ENCODE measurements at places on chromosomes 1 and 21.

GRCh38 chr1:197327776-197328364, 59.8 kb downstream of the CRB1 start:
- peak; percentile 24 for DNase-seq

DNA sequence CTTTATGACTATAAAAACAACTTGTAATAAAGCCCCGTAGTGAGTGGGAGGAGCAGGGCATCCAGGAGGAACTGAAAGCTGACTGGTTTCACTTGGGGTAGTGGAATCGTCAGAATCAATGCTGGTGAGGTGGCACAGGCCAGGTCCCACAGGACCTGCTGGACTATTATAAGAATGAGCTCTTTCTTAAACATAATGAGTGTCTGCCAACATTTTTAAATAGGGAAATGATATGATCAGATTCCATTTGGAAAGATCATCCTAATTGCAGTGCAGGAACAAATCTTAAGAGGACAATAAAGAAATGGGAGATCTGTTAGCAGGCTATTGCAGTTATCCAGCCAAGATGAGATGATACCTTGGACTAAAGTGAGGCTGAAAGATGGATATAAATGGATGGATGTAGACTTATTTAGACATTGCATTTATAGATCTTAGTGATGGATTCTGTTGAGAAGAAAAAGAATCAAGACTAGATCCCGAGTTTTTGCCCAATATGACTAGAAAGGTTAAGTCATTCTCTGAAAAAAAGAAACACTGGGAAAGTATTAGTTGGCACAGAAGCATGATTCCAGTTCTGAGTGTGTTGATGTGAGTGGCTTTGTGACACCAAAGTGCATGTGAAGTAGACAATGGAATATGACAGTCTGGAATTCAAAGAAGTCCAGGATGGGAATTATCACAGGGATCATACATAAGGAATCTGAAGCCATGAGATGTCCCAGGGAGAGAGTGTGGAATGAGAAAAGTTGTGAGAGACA, 153.3 kb upstream of the SGIP1 start:
- peak; percentile 58 for DNase-seq

- DNase-seq, result peak; percentile 59
These were observed 5.5 kb upstream of the MTMR11 start for GRCh38 chr1:149942207-149942606.

DNA sequence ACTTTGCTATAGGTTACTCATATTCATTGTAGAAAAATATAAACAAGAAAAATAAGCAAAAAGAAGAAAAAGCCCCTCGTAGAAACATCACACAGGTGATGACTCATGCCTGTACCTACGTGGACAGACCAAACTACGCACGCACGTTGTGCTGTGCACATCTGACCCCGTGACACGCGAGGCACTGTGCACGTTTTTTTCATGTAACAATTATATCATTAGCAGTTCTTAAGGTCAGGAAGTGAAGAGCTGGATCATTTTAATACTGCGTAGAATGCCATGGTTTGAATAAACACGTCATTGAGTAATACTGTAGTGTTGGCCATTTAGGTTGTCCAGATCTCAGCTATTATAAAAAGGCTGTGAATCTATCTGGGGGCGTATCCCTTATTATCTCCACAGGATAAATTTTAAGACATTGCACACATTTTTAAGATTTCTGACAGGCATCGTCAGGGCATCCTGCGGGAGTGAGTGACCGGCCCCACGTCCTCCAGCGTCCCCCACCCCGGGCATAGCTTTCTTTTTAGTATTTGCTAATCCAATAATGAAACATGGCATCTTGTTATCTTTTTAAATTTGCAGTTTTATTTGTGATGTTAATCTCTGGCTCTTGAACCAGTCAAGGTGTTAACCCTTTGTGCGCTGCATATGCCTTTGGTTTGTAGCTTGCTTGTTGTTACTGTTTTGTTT, 23.4 kb upstream of the ADARB1 start:
- peak; percentile 72 for DNase-seq

DNA sequence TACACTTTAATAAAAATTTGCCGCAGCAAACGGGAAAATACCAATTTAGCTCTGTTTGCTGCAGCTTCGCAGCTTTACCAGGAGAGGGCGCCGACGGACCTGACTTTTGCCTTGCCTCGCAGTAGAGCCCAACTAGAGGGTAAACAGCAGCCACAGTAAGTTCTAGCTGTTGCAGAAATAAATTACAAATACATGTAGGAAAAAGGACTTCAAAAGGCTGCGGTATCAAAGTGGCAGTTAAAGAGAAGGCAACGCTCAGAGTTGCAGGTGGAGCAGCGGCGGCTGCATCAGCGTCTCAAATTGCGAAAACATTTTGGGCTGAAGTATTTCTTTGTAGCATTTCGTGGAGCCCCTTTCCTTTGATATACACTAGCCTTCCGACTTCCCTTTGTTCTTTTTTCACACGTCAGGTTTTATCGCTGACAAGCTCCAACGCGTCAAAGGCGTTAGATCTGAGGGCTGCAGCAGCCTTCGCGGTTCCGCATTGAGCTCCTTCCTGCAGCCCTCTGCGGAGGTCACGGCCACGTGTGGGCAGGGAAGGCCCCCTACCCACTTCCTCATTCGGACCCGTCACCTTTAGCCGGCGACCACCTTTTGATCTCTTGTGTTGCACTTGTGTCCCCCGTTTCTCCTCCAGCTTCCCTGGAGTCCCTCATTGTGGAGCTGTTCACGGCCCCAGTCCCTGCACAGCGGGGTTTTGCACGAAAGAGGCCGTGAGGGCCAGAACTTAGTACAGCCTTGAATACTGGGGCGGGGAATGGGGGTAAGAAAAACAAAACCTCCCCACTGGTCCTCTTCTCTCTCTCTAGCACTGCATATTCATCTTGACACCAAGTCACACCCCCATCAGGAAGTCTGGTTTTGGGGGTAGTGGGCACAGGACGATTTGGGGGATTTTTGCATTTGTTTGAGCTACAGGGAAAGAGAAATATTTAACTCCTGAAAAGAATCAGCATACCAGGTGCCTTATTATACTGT, 72.8 kb downstream of the S1PR1 start:
- peak; percentile 75 for DNase-seq

- no peak for DNase-seq
These were observed 101.6 kb downstream of the DMRTB1 start for GRCh38 chr1:53560581-53561502.

GRCh38 chr1:216310776-216311175, 112.5 kb downstream of the USH2A start:
- no peak for DNase-seq

DNA sequence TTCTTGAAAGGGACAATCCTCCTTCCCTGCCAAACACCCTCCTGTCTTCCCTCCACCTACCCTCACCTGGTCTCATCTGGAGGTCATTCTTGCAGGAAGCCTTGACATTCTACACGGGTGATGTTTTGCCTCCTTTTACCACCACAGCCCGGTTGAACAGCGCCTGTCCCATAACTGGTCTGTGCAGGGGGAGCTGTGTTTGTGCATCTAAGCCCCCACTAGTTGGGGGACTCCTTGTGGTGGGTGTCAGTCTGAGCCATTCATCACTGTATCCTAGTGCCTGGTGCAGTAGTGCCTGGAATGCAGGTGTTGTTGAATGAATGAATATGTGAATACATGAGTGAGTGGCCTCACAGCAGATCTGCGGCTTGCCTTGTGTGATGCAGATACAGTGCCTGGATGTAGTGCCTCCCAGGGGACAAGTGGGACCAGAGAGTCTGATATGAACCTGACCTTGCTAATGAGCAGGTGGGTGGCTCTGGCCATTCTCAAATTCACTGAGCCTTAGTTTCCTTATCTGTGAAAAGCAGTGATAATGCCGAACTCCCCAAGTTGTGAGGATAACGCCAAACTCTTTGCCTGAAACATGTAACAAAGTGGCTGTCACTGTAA, 79.8 kb downstream of the OMA1 start:
- no peak for DNase-seq

- no peak for DNase-seq
These were observed 34.4 kb downstream of the LGR6 start for GRCh38 chr1:202227997-202228401.

DNA sequence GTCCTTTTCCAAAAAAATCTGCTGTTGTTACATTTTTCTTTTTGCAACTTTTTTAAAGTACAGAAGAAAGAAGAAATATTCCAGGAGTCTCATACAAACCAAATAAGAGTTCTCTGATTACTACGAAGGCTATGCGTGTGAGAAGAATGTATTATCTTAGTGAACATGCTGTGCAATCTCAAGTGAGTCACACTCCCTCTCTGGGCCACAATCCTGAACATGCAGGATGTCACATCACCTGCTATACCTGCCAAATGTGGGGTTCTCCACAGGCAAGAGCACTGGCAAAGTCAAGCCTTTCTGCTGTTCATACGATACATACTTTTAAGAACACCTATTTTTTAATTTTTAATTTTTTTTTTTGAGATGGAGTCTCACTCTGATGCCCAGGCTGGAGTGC, 21.7 kb upstream of the TRIM63 start:
- DNase-seq, result no peak

- peak; percentile 14 for DNase-seq
These were observed 725 bp downstream of the RTCA start for GRCh38 chr1:100266741-100267140.

- no peak for DNase-seq
These were observed 16.8 kb downstream of the CNIH3 start for GRCh38 chr1:224632921-224633321.

GRCh38 chr1:231190456-231190855, 28.6 kb downstream of the TRIM67 start:
- DNase-seq, result no peak

GRCh38 chr1:9825093-9826074, 1.6 kb upstream of the CLSTN1 start:
- DNase-seq, result peak; percentile 67

- DNase-seq, result no peak
These were observed 29.9 kb upstream of the RCAN3 start for GRCh38 chr1:24472527-24473251.

DNA sequence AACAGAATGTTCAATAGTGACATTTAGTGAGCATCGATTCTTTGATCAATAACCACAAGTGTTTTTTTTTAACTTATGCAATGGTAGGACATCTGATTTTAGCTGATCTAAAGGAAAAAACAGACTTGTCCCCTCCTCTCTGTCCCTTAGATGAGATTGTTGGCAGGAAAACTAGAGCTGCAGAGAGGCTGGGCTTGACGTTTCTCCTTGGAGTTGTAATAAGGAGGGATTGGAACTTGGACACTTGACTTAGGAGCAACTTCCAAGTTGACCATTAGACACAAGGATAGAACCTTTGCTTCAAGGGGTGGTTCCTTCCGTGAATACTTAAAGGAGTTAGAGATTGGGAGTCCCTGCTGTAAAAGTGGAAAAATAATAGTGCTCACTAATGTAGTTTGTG, 49.9 kb downstream of the KAZN start:
- DNase-seq, result no peak

GRCh38 chr1:109806733-109807400, 43.1 kb upstream of the EPS8L3 start:
- no peak for DNase-seq

- DNase-seq, result no peak
These were observed 1.6 kb downstream of the CPT2 start for GRCh38 chr1:53198241-53198651.

- peak; percentile 19 for DNase-seq
These were observed 37.9 kb upstream of the RHOU start for GRCh38 chr1:228697207-228698016.

DNA sequence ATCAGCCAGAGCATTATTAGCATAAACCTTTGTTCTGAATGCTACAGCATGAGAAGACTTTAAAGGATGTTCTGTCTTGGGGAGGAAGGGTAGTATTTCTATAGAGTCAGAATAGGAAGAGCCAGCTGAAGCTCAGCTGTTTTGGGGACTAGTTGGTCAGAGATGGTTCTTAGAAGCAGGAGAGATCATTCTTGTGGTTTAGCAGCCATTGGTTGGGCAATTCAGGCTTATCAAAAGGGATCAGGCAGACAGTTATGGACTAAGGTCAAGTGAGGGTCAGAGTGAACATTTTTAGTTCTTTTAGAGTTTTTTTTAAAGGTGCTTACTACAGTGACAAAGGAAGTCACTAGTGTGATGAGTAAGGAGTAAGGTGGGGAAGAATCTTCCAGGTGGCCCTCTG, 245.5 kb downstream of the RPS6KC1 start:
- DNase-seq, result no peak

DNA sequence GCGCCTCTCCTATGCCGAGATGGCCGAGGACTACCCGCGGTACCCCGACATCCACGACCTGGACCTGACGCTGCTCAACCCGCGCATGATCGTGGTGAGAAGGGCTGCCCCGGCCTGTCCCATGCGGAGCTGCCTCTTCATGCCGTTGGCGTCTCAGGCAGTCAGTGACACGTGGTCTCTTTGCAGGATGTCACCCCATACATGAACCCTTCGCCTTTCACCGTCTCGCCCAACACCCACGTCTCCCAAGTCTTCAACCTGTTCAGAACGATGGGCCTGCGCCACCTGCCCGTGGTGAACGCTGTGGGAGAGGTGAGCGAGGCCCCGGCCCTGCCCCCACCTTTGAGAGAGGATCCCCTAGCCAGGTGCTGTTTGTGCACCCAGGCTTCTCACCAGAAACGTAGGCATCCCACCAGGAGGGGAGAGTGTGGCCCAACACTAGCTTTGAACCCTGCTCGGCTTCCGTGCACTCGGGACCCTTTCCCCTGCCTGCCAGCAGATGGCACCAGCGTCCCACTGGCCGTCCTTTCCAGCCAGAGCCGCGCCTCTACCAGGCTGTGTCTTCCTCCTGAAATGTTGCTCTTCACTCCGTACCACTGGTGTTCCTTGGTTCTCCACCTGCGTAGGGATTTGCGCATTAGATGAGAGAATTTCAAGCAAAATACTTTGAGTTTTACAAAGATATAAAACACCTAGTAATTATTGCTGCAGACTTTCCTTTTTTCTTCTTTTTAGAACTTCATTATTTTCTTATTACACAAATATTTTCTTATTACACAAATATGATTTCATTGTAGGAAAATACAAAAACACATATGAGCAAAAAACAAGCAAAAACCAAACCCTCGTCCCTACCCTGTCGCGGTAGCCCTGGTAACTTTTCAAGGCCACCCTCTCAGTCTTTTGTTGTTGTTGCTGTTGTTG, 9.0 kb downstream of the NPPA start:
- DNase-seq, result peak; percentile 77

GRCh38 chr21:42964086-42964485, 10.3 kb upstream of the PKNOX1 start:
- no peak for DNase-seq

DNA sequence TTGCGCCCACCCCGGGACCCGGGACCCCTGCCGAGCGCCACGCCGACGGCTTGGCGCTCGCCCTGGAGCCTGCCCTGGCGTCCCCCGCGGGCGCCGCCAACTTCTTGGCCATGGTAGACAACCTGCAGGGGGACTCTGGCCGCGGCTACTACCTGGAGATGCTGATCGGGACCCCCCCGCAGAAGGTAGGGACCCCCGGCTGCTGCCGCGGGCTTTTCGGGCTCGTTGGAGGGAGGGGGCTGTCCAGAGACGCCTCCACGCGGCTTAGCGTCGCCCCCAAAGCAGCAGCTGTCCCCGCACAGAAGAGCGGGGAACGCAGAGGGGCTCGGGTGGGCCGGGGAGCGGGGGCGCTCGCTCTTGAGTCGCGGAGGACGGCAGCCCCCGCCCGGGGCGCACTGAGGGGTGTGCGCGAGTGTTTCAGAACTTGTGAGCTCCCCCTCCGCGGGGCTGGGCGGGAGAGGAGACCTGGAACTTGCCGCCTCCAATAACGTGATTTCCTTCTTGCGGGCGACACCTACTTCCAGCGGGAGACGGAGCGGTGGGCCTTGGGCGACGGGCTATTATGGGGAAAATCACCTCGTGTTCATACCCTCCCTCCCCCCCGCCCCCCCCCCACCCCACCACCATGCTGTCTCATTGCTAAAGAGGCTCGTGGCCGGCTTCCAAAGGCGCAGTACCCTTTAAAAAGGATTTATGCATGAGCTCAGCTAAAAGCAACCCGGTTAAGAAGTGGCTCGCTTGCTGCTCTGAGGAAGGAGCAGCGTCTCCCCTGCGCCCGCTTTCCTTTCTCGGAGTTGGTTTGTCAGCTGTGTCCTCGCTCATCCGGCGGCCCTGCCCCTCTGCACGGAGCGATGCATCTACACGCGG, 664 bp downstream of the BACE2 start:
- DNase-seq, result peak; percentile 68

All from dermis blood vessel endothelial cell (primary cell).